ENCODE measurements at places on chromosomes 2 and 18.

DNA sequence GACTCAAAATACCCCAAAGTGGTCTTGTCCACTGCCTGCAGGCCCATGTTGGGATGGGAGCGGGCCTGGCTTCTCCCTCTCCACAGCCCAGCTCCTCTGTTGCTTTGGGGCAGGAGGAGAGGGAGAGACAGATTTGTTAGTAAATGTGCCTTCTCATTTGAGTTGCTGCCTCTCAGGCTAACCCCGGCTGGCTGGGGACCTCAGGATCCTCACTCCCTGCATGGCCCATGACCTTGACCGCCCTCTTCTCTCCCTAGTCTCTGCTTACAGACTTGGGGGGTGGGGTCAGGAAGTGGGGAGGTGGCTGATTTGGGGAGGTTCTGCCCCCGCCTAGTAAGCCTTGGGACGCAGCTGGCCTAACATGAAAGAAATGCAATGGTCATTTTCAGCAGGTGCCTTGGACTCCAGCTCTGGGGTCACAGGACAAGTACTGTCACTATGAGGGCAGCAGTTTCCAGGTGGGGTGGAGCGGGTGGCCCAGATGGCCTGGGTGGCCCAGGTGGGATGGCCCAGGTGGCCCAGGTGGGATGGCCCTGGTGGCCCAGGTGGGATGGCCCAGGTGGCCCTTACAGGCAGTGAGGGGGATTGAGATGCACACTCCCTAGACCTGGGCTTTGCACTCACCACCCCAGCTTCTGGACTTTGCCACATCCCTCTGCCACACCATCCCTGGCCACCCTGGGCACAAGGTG lies 24.1 kb downstream of the HJURP start:
- DNase-seq, result no peak

DNA sequence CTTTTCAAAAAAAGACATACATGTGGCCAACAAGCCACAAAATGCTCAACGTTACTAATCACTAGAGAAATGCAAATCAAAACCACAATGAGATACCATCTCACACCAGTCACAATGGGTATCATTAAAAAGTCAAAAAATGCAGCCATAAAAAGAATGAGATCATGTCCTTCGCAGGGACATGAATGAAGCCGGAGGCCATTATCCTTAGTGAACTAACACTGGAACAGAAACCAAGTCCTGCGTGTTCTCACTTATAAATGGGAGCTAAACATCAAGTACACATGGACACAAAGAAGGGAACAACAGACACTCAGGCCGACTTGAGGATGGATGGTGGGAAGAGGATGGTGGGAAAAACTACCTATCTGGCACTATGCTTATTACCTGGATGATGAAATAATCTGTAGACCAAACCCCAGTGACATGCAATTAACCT lies 17.8 kb upstream of the ATL2 start:
- no peak for DNase-seq

- DNase-seq, result no peak
Observed at GRCh38 chr2:189628817-189629530, 32.3 kb upstream of the ASNSD1 start.

- DNase-seq, result no peak
Observed at GRCh38 chr2:211948932-211949331, 589.7 kb downstream of the ERBB4 start.

Data from stimulated activated CD8-positive, alpha-beta memory T cell treated with anti-CD3 and anti-CD28 coated beads, Interleukin-7, amount 100 ng/mL, for 24 hours (primary cell).